ENCODE measurements at places on chromosomes 2 and 18.

- no peak for DNase-seq
Measured at GRCh38 chr2:43569921-43570320, 25.9 kb downstream of the THADA start.

DNA sequence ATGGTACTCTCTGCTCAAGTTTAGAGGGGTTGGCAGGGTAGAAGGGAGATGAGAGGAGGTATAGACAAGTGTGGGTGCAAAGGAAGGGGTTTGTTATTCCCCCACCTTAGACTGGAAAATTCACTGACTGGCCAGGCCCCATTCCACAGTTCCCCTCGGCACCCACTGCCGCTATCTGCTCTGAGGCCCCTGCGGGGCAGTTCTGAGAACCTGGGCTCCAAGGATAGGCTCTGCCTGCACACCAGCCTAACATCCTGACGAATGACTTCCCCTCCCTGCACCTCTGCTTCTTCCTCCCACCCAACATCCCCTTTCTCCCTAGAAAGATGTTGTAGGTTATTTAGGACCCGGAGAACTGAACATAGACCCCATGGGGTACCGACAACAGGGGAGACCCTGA, 303.9 kb upstream of the HDAC4 start:
- no peak for DNase-seq

DNA sequence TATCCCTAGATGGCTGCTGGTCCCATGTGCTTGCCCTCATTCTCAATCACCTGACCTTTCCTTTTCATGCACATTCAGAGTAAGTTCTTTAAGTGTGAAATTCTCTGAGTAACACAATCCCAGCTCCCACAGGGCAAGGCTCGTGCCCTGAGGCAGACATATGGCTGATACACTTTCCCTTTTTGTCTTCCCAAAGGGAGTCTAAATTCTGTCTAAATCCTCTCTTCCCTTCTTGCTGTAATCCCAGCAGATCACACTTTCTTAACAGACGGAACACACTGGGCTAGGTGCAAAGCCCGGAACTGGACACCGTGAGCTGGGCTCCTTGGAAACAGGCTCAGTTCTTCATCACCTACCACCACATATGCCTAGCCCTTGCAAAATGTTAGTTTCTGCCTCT, 147.6 kb downstream of the GALNT14 start:
- DNase-seq, result no peak

DNA sequence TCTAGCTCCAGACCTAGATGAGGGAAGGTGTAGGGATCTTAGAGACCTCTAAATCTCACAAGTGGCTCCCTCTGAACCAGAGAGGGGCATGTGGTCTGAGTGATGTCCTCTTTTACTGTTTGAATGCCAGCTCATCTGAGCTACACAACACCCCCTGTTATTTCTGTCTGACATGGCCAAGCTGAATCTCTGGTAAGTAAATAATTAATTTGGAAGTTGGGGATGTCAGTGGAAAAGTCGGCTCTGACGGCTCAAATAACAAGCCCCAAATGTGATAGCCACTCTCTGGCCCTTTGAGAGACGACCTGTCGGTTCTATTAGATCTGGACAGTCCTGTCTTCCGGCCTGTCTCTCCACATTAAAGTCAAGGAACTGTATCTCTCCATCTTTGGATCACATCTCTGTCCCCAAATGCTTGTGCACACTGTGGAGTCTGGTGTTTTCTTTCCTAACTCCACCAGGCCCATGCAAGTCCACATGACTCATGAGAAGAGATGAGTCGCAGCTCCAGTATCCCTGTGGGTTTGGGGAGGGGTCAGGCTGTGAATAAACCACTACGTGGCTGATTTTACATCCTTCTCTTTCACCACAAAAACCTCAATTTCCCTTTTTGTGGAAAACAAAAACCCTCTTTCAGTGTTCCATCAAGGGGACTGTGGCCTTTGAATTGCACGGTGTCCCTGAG, 52.5 kb downstream of the SETBP1 start:
- no peak for DNase-seq

DNA sequence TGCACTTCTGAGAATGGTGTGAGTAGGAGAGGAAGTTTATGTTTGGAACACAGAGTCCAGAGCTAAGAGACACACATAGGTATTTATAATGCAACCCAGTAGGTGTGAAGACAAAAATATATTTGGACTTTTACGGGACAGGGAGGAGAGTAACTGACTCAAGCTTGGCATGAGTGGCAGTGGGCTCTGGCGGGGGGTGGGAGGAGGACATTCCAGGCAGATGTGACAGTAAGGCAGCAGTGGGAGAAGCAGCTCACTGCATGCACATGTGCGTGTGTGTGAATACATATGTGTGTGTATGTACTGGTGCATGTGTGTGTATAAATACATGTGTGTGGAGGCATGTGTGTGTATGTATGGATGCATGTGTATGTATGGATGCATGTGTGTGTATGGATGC, 51.4 kb downstream of the DCDC2C start:
- no peak for DNase-seq

DNA sequence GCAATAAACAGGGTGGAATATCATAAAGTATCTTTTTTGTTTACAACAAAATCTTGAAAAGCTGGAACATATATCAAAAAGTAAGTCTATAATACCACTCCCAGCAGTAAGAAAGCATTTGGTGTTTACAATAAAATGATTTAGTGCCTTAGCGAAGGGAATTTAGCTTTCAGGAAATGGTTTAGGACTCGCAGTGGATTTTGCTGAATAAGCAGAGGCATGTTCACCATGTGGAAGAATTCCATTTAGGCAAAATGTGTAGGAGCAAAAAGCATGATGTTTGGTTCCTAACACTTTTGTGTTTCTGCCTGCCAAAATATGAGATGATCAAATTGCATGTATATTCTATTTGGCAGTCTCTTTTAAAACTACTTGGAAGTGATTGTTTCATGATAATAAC, 163.6 kb downstream of the AGPS start:
- no peak for DNase-seq

GRCh38 chr2:70523996-70524965, 29.3 kb downstream of the TGFA start:
- no peak for DNase-seq

All from hematopoietic multipotent progenitor cell treated with erythropoietin and hydrocortisone succinate and interleukin-3 and kit ligand, for 17 days (in vitro differentiated cells).